ENCODE measurements at places on chromosomes 7 and 10.

DNA sequence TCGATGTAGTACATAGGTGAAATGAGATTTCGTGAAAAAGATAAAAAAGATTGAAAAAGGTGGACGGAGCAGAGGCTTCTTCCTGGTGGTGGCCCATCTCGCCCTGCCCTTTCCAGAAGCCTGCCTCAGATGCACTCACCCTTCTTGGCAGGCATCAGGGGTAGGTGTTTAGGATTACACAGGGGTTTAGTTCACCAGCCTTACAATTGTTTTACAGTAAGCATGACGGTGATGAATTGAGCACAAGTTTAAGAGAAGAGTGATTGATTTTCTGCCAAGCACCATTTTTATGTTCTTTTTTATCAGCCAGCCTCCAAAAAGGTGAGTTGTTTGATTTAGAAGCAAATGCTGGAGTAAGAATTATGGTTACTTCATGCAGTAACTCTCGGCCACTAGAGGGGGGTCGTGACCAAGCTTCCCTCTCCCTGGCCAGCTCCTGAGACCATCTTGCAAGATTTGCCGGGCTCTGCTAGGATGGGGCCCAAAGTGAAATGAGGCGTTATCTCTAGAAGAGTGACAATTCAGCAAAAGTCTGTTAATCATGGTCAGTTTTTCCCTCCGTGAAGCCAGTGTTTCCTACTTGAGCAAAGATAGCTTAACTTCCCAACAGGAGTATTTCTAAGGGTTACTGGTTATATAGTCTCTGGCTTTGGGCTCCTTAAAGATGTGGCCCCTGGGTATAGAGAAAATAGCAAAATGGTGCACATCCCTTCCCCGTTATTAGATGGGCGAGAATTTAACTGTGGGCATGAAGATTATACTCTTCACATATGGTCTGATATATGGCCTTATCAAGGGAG is 228.8 kb downstream of the BMPER start:
- DNase-seq: peak; percentile 82

- no peak for DNase-seq
Observed at GRCh38 chr10:727162-727790, 37.8 kb upstream of the DIP2C start.

- no peak for DNase-seq
Observed at GRCh38 chr10:85492684-85493083, 873.9 kb downstream of the GRID1 start.

- DNase-seq: no peak
Observed at GRCh38 chr7:104039363-104039762, 49.9 kb upstream of the RELN start.

DNA sequence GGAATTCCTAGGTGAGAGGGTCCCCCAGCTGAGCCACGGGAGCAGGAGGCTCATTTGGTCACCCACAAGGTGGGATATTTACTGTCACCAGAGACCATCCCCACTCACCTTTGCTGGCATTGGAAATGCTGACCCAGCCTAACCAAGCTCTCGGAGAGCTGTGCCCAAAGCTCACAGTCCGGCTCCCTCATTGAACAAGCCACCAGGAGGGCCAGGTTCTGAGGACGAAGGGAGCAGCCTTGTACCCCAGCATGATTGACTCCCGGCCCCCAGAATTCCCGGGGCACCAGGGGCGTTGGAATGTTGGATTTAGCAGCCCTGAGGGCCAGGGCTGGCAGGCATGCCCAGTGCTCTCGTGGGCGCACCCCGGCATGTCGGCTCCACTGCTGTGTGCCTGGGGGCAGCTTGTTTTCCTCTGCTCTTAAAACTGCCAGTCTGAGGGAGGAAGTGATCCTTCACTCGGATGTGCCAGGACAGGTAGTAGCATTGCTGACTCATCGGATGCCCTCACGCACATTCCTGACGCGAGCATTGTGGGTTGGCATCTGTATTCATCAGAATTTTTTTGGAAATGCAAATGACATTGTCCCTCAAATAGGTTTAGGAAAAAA is 23.3 kb downstream of the CLIP2 start:
- DNase-seq: no peak

DNA sequence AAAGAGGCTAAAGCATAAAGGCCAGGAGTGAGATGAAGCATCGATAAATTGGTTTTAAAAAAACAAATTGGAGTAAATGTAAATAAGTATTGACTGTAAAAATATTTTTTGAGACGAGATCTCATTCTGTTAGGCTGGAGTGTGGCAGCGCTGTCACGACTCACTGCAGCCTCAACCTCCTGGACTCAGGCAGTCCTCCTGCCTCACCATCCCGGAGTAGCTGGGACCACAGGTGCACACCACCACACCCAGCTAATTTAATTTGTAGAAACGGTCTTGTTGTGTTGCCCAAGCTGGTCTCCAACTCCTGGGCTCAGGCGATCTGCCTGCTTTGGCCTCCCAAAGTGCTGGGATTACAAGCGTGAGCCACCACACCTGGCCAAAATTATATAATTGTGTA is 17.8 kb downstream of the HNRNPA2B1 start:
- no peak for DNase-seq

- DNase-seq: no peak
Observed at GRCh38 chr10:47088656-47089354, 177.6 kb downstream of the PTPN20 start.

DNA sequence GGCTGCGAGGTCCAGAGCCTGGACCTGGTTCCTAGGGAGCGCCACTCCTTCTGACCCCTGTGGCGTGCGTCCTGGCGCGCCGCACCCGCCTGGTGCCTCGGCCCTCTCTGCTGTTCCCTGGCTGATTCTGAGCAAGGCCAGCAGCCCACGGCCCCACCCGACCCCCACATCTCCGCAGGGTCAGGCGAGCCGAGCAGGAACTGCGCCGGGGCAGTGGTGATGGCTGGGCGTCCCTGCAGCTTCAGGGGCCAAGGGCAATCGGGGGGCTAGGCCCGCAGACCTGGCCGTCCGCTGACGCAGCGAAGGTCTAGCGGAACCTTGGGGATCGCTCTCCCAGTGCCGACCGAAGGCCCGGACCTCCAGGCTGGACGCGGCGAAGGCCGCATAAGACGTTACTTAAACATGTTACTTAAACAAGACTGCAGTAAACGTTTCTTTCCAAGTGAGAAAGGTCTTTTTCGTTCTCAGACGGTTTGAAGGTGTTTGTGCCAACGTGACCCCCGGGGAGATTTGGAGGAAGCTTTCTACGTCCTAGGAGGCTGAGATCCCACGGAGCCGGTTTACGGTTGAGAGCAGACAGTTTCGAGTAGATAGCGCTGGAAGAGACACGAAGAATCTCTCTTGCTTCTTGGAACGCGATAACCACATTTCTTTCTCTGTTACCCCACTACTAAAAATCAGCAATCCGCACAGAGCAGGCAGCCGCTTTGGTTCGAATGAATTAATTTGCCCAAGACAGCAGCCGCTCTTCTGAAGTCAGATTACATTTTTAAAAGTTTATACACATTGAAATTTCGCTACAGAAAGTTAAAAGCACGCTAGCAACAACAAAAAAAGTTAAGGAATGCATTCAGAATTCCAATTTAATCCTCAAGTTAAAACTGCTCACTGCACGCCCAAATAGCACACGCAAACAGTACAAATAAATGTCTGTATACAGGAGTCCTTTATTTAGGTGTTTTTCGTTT is 4.9 kb upstream of the NKX2-3 start:
- peak; percentile 29 for DNase-seq

DNA sequence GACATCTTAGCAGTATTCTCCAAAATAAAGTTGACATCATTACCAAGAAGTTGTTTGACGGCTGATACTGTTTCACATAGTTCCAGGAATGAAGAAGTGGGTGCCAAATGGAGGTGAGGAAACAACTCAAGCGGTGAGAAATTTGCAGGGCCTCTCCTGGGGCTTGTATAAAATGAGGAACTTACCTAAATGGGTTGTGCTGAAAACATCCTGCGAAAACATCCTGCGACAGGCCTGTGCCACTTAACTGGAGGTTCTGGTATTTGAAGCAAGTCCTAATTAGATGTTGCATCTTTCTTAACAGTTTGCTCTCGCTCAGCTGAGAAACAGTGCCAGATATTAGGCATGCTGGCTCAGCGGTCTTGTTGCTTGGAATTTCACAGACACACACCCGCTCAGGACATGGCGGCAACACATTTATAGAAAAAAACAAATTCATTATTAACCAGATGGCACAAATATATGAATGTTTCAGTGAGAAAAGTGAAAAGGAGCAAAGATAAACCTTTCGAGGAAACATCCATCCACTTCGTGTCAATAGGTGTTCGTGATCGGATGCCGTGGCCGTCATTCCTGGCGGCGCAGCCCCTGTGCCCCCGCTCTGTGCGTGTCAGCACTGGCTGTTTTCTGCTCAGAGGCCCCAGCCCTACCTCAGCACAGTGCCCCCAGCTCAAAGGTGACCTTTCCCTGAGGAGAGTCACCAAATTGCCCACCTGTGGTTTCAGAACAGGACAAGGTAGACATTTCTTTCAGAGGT is 48.1 kb downstream of the CDC123 start:
- no peak for DNase-seq

GRCh38 chr7:1537535-1538412 is 7.3 kb downstream of the MAFK start:
- peak; percentile 96 for DNase-seq

DNA sequence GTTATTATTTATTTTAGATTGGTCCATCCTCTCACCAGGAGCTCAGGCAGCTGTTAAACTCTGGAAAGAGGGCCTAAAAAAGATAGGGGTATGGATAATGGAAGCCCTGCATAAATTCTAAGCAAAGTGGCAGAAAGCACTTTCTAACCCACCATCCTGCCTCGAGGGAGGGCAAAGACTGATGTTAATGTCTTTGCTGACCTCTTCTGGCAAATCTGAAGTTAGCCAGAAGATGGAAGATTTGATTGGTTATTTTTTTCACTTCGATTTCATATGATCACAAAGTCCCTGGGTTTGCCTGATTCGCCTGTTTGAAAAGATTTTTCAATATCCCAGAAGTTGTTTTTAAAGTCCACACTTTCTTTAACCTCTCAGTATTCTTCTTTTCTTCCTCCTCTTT is 24.8 kb downstream of the OR9A2 start:
- no peak for DNase-seq

DNA sequence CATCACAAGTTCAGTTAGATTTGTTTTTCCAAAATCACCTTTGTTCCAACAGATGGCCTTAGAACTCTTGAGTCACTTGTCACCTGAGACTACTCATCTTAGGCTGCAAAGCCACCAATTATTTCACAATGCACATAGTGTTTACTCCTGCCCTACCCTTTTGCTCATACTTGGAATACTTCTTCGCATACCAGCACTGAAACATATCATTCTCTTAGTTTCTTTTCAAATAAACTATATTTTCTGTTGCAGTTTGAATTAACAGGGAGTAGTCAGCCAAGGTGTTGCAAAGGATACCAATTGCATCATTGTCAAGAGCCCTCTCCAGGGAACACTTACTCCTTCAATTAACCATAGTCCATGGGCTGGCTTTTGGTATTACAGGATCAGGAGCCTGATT is 71.0 kb downstream of the CASD1 start:
- peak; percentile 8 for DNase-seq

DNA sequence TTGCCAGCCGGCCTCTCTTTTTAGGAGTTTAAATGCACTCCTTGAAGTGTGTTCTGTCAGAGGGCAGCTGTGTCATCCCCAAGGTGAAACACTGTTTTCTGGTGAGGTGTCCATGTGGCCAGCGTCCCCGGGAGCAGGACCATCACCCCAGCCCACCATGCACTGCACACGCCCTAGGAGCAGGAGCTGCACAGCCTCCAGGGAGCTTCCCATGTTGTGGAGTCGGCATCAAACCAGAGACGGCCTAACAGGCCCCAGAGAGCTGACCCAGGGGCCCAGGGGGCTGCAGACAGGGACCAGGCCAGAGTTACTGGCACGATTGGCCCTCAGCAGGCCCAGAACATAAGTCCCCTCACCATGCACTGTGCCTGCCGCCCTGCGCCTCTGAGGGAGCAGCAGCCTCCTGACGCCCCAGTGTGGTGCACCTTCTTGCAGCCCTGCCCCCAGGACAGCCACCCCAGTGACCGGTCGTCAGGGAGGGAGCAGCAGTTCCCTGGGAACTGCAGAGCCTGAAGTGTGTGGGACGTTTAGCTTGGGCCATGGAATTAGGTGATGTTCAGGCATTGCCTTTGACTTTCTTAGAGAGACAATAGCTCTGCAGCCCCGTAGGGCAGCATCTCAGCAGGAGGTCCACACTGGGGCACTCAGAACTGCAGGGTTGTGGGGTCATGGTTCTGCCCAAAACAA is 97.9 kb downstream of the NKX6-2 start:
- no peak for DNase-seq

DNA sequence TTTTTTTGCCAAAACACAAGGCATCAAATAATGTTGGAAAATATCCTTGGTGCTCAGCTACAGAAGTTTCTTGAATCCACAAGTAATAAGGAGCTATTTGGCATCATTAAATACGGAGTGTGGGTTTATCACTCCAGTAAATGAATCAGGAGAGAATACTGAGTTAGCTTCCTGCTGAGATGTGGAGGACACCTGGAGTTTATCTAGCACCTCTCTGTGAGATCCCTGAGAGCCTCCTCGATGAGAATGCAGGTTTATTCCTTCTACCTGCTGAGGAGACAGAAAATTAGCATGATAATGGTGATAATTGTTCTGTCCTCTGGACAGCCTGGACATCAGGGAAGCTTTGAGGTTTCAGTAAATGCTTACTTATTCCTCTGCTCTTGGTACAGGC is 40.5 kb downstream of the NRG3 start:
- DNase-seq: no peak

GRCh38 chr10:29835055-29835454 is 200.3 kb upstream of the SVIL start:
- DNase-seq: peak; percentile 38

GRCh38 chr7:109259151-109259550 is 689.5 kb downstream of the DNAJB9 start:
- no peak for DNase-seq

GRCh38 chr10:124612611-124613498 is 131.3 kb downstream of the FAM53B start:
- DNase-seq: no peak

DNA sequence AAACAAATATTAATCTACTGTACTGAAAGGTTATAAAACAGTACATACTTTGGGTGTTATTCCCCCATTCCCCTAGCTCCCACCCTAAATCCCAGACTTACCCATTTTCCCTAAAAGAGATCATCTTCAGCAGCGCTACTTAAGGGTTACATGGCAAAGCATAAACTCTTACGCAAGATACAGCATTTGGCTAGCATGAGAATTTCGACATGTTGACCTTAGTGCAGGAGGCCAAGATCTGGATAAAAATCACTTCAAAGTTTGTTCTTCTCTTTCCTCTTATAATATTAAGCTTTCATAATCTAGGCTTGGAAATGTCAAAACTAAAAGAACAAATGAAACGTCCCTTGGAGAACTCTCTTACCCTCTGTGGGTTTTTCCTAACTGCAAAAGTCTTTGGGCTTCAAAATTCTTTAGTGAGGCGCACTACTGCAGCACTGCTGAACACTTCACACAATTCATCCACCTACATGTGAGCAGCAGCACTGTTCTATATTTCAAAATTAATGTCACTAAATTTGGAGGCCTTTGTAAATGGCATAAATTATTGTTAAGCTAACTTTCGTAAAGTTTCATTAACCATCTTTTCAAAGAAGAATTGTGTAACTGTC is 59.5 kb upstream of the PDLIM1 start:
- DNase-seq: no peak

DNA sequence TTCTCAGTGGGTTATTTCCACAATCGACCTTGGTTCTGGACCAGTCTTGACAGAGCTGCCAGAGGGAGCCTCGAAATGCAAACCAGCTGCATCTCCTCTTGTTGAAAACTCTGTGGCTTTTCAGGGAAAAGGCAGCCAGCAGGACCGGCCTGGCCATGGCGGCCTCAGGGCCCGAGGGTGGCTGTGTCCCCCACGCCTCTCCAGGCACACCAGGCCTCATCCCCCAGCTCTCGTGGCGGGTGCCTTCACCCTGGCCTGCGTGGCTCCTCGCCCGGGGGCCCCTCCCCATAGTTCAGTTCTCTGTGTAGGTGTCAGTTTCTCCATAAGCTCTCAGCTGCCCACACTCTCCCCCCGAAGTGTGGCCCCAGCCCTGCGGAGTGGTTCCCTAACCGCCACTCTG is 63.5 kb downstream of the MGMT start:
- DNase-seq: no peak
